ENCODE measurements at places on chromosomes 2 and 18.

DNA sequence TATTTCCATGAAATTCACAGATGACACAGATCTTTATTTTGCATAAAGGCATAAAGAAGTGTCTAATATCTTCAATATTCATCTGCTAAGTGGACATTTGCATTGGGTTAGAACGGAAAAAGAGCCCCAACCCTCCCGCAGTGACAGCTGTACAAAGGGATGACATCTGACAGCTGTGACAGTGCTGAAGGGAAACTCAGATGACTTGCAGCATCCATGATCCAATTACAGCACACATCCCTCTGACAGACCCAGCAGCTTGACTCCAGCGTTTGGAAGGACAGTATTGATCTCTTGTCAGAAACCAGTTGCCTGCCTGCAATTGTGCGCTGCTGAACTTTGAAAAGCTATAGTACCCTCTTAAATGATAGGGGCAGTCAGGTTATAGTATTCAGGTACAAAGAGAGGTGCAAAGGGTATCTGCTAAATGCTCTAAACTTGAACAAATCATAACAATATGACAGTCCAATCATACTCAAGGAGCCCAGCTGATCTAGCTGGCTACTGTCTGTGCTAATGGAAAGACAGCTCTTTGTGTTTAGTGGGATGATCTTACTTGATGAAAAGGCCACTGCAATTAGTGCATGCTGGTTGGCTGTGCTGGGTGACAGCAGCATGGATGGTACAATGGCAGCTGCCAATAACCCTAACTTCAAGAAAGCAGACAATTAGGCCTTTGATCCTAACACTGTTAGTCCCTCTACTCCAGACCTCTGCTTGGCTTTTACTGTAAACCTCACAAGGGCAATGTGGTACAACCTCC is 599.2 kb downstream of the NR4A2 start:
- no peak for DNase-seq

- no peak for DNase-seq
These were observed 130.6 kb downstream of the FMNL2 start for GRCh38 chr2:152465541-152465940.

DNA sequence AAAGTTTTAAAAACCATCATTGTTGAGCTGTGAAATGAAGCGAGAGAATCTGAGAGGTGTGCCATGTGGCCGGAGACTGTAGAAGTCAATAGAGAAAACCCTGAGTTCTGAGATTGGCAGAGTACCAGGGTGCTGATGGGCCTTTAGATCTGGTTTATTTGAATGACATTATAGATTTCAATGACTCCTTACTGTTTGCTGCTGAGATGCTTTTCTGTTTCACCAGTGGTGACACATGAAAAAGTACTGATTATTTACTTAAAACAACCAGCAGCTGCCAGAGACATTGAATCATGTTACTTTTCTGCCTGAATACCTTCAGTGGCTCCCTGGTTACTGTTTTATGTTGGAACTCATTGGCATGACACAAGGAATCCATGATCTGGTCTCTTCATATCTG is 602.7 kb upstream of the ZNF804A start:
- DNase-seq, result no peak

DNA sequence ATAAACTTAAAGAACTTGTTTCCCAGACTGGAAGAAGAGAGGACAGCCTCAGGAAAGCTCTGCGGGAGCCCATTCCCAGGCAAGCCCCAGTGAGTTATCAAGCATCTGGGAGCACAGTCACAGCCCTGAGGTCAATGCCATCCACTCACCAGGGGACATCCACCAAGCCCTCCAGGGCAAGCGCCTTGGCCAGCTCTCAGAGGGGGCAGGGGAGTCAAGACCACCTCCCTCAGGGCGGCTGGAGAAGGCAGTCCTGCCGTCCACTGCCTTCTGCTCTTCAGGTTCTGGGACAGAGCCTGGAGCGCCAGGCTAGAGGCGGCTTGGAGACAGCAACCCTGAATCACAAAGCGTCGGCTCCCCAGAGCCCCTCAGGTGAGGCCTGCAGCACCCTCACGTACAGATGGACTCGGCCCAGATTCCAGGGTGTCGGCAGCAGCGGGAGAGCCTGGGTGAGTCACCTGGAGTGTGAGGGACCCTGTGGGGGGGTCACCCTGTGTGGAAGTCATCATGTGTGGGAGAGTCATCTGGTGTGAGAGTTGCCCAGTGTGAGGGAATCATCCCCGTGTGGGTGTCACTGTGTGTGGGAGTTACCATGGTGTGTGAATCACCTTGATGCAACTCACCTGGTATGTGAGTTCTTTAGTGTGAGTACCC is 100.9 kb upstream of the TEX51 start:
- no peak for DNase-seq

GRCh38 chr2:30511122-30512083 is 64.4 kb downstream of the LCLAT1 start:
- no peak for DNase-seq

GRCh38 chr2:158890296-158890905 is 78.0 kb upstream of the TANC1 start:
- no peak for DNase-seq

GRCh38 chr2:150204451-150204850 is 283.0 kb downstream of the RND3 start:
- no peak for DNase-seq

DNA sequence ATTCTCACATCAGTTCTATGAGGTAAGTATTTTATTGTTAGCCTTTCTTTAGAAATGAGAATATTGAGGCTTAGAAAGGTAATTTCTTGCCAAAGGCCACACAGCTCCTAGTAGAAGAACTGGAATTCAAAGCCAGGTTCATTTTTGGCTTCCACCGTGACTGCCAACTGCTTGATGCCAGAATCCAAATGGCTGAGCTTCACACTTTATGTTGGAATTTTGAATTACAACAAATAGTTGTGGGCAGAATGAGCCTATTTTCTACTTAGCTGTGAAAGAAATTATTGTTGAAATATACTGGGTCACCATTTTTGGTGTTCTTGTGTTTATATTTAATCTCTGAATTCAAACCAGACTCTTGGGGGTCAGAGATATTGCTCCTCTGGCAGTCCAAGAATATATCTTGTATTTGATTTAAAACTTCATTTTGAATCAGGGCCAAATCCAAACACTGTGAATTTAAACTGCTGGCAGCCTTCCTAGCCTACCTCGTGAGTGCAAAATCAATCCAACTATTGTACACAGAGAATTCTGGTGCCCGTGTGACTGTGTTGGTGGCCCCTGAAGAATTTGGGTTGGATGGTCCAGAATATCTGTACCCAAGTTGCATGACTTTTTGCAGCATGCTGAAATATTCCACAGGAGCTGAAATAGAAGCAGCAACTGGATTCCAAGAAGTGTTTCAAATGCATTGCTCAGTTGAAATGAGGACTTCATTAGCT is 35.6 kb upstream of the LPIN1 start:
- DNase-seq, result no peak

GRCh38 chr2:28997237-28997846 is 16.2 kb downstream of the TOGARAM2 start:
- no peak for DNase-seq

DNA sequence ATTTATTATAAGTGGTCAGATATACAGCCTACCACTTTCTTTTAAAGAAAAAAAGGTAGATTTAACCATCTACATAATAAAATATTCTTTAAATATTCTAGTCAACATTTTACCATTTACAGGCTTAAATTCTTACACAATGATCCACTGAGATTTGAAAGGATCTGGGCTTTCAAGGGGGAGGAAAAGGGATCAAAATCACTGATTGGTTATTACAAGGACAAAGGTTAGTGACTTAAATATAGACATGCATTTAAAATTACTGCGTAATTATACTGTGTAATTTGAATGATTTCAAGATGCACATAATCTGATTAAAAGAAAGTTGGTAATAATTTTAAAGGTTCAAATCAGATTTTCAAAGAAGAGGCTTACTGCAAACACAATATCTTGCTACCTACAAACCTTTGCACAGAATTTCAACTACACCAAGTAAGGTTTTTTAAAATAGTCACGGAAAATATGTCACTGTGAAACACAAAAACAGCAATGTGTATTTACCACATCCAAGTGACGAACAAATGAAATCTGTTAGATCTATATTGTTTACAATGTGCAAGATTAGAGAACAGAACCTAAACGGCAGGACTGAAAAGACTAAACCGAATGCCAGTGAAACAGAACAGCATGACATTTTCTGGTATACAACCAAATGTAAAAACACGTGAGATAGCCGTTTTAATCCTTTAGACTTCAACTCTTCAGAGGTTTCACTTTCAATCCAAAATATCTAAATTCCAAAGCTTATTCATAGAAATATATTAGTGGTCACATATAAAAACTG is 40.8 kb downstream of the RTN4 start:
- DNase-seq, result no peak

DNA sequence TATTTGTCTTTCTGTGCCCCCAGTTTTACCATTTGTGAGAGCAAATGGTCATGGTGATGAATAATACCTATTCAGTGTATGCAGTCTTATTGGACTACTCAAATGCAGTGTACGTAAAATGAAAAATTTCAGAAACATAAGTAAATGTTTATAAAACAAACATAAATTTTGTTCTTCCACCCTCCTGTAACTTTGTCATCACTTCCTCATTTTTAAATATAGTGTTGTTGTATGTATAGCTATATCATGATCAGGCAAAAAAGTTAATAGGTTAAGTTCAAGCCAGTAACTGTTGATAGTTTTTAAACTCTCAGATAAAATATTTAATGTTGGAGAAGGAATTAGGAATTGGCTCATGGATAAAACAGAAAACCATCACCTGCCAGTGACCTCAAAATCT is 93.2 kb downstream of the KLF7 start:
- no peak for DNase-seq

- DNase-seq, result no peak
These were observed 9.2 kb downstream of the SPR start for GRCh38 chr2:72896446-72896845.

GRCh38 chr2:14960686-14961324 is 328.3 kb downstream of the LRATD1 start:
- DNase-seq, result no peak

DNA sequence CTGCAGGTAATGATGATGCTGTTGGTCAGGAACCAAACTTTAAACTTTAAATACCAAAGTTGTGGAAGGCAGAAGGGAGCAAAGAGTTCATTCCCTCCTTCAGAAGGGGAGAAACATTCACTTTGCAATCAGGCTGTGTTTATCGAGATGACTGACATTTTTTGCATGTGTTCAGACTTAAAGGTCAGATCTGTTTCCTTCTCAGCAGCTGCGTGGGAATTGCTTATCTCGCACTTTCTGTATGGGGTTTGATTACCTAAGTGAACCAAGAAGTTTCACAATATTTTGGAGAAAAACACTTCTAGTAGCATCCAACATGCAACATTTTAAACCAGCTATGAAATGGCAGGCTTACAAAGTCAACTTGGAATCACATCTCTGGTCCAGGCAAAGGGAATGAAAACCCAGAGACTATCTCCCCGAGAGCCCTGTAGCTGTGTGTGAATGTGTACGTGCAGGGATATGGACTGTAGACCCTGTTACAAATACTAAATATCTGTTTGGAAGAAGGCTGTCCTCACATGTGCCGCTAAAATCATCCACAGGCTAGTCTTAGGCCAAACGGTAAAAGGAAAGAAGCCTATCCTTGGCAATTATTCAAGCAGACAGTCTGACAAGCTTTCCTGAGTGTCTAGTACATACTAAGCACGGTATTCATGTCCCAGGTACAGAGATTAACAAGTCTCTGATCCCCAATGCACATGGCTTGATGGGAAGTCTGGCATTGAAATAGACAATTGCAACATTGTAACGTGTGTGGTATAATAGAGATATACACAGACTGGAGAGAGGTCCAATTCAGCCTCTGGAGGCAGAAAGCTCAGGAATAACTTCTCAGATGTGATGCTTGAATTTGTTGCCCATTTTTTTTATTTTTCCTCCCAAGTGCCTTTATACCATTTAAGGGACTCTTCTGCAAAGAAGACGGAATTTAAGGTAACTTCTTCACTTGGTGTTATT is 483.1 kb downstream of the DPP10 start:
- DNase-seq, result no peak

GRCh38 chr2:216596980-216597509 is 36.2 kb upstream of the IGFBP2 start:
- DNase-seq, result no peak

DNA sequence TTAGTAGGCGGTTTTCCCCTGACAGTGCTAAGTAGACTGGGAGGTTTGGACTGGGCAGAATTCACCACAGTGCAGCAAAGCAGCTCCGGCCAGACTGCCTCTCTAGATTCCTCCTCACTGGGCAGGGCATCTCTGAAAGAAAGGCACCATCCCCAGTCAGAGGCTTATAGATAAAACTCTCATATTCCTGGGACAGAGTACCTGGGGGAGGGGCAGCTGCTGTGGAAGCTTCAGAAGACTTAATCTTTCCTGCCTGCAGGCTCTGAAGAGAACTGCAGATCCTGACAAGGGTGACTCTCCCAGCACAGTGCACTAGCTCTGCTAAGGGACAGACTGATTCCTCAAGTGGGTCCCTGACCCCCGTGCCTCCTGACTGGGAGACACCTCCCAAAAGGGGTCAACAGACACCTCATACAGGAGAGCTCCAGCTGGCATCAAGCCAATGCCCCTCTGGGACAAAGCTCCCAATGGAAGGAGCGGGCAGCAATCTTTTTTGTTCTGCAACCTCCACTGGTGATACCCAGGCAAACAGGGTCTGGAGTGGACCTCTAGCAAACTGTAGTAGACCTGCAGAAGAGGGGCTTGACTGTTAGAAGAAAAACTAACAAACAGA is 266.8 kb upstream of the CRIM1 start:
- no peak for DNase-seq

- no peak for DNase-seq
These were observed 12.8 kb upstream of the SMCHD1 start for GRCh38 chr18:2642771-2643170.
